ENCODE measurements at places on chromosomes 5 and 9.

DNA sequence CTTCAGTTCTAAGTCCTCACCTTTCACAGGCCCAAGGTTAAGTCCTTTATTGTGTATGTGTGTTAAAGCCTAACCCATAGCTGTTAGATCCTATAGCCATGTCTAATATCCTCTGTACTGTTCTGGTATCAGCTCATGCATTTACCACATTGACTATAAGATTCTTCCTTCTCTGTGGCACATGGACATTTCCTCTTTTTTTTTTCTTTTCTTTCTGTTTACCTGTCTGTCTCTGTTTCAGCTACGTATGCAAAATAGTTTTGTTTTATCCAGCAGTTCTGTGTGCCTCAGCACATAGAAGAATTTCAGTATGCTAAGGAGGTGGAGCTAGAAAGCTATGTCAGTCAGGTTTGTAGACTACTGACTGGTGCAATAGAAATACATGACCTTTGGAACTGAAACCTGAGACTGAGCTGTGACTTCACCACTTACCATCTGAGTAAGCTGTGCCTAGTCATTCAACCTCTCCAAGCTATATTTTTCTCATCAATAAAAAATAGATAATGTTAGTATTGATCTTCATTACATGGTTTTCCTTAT is 155.6 kb upstream of the VLDLR start:
- peak; percentile 44 for DNase-seq

DNA sequence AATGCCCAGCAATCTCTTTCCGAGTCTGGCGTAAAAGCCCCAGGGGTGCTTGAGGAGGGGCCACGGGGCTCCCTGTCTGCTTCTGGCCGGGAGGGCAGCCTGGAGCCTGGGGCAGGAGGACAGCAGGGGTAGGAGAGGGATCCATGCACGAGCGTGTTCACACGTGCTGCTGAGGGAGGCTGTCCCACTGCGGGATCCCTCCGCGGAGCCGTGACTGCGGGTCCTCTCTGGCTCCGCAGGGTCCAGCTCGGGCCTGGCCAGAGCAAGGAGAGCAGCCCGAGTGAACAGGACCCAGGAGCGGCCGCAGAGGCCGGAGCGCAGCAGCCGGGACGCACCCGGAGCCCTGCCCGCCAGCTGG is 78.4 kb downstream of the ZNF354C start:
- DNase-seq: no peak

- no peak for DNase-seq
These were observed 869.4 kb upstream of the NUDT12 start for GRCh38 chr5:104431981-104432380.

DNA sequence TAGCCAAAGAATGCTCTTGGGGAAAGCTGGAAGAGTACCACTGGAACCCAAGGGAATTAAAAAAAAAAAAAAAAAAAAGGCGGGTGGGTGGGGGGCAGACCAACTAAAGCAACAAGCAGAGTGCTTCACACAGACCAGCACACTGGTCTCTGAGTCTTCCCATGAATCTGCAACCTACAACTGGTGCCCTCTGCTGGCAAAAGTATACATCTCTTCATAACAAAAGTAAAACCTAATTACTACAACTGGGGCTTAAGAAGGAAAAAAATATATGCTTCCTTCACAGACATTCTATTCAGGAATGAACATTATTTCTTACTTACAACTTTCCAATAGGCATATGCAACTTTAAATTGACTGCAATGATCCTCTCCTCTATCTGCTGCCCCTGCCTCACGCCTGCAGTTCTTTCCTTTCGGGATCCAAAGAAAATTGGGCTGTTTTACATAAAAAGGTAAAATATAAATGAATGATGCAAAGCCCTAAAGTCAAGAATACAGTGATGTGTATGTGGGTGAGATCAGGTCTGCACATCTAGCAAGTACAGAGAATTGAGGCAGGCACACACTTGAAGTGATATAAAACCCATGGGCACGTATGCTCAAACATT is 7.2 kb upstream of the KLHL3 start:
- peak; percentile 42 for DNase-seq

DNA sequence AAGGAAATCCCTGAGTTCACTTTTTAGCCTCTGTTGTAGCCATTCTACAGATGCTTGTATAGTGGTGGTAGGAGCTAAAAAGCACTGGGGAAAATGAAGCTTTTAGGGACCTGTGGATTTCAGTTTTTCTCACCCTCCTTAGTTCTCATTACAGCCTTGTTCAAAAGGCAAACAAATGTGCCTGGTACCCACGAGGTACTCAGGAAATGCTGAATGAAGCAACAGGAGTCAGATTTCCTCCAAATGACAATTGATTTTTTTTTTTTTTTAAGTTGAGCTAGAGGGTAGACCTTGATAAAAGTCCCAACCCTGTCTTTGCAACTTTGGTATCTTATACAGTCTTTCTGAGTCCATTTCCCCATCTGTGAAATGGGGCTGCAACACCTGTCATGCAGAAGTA is 21.3 kb upstream of the TMOD1 start:
- DNase-seq: no peak

DNA sequence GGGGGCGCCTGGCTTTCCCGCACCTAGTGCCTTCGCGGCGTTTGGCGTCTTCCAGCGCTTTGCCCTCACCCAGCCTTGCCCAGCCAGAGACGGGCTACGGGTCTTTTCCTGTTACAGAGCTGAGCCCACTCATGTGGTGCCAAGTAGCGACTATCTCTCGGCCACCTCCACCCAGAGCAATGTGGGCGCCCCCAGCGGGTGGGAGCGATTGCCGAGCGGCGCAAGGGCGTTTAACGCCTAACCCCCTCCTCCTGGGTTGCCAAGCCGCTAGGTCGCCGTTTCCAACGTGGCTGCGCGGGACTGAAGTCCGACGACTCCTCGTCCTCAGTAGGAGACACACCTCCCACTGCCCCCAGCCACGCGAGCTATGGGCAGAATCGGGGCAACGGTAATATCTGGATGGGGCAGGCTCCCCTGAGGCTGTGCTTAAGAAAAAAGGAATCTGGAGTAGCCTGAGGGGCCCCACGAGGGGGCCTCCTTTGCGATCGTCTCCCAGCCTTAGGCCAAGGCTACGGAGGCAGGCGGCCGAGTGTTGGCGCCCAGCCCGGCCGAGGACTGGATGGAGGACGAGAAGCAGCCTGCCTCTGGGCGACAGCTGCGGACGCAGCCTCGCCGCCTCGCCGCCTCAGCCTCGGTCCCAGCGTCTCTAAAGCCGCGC is 5.8 kb downstream of the TLX3 start:
- DNase-seq: no peak

DNA sequence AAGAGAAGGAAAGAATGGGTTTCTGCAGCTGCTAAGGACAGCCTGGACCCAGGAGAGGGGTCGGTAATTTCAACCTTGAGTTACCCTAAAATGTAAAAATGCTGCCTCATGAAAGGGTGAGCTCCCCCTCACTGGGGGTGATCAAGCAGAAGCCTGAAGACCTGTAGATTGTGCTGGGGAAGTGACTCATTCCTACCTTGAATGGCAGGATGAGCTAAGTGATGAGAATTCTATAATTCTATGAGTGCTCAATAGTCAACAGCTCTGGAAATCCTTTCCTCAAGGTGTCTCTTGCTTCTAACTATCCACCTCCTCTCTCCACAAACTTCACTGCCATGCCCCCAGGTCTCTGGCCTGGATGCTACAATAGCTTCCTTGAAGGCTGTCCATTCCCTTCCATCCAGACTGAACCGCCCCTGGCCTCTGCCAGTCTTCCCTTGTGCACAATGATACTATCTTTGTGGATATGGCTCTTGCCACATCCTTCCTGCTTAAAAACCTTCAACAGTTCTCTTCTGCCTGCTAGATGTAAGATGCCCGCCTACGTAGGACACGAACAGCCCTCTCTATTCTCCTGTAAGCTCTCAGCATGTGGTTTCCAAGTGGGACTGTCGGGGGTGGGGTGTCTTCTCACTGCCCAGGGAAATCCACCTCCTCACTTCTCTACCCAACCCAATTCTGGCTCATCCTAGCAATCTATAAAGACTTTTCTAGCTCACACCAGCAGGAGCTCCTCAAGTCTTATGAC is 50.6 kb downstream of the PTPN3 start:
- no peak for DNase-seq
